Thymus (tissue), 14 donors: ENCODE measurements at places on chromosomes 5 and 9. TPM values are rescaled to one million over a fixed set of nuclear protein-coding genes. Genes with fewer than 3 reads are reported as not detected.

The HAVCR1 gene
- 0.14 TPM for total RNA-seq

The EDIL3 gene
- total RNA-seq, result 0.52 TPM

The SPATA31E1 gene
- not detected for total RNA-seq

The FBP1 gene
- total RNA-seq, result 0.76 TPM

The MLANA gene
- not detected for total RNA-seq

The C9orf152 gene
- 0.05 TPM for total RNA-seq

The ANGPTL2 gene
- 3.2 TPM for total RNA-seq

The CDC20B gene
- 0.19 TPM for total RNA-seq

The ADAMTS12 gene
- total RNA-seq, result 1.6 TPM

The PCDHB10 gene
- total RNA-seq, result 0.19 TPM

The CCDC192 gene
- total RNA-seq, result 0.09 TPM

The CER1 gene
- total RNA-seq, result 0.05 TPM

The SPATA31C2 gene
- 0.09 TPM for total RNA-seq

The PCDH12 gene
- 3.4 TPM for total RNA-seq

The SCGB3A1 gene
- total RNA-seq, result 3.8 TPM

The CAVIN4 gene
- 0.38 TPM for total RNA-seq

- no peak overlapping the region for H3K4me3 ChIP-seq
- no peak for DNase-seq
- H3K27ac ChIP-seq, result no peak overlapping the region
- no peaks in the 10 kb centered on the region for H3K4me1 ChIP-seq
Measured at GRCh38 chr5:77222722-77223121, 12.2 kb downstream of the PDE8B start.

DNA sequence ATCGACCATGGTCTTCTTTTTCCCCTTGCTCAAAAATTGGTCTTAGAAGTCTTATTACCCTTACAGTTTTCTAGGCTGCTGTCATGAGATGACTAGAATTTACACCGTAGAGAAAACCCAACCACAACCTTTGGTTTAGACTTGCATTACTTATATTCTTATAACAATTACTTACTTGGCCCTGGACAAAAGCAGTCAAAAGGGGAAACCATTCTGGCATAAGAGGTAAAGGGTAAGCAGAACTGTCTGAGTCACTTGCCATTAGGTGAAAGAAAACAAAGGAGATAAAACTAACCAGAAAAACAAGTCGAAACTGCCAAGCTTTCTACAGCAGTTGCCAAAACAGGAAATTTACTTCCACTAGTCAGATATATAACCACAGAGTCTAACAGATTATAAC is 17.9 kb downstream of the TMEM245 start:
- H3K4me3 ChIP-seq, result no peak overlapping the region
- H3K27me3 ChIP-seq, result no peaks in the 10 kb centered on the region
- H3K27ac ChIP-seq, result peak overlapping the region; percentile 86
- peaks cover 18% of the 10 kb centered on the region for H3K36me3 ChIP-seq
- no peaks in the 10 kb centered on the region for H3K4me1 ChIP-seq

DNA sequence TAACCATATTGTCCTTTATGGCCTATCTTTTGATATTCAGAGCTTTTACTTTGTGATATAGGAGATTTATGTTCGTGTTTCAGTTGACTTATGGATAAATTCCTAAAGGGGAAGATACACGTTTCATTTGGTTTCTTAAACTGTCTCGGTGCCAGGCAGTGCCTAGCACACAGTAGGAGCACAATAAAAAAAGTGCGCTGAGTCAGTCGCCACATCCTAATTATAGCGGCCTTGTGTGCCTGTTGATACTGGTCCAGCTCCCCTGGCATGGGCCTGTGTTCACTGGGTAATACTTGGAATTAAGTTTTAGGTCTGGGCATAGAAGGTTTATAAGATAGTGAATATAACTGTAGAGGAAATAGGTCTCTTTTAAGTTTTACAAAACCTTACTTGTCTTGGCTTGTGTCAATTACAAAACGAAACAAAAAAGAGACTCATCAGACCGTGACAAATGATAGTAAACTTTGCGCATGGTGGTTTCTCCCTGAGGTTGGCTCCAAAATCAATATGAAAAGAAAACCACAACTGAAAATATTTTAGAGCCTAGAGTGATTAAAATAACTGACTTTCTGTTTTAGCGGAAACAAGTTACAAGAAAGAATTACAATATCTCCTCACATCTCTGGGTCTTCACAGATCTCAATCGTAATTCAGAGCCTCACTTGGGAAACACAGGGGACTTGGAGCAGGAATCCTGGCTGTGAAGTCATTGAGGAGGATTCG is 84.8 kb downstream of the MVB12B start:
- peak; percentile 69 for DNase-seq
- peaks cover 8% of the 10 kb centered on the region for H3K36me3 ChIP-seq
- H3K27ac ChIP-seq, result peak overlapping the region; percentile 90
- H3K4me1 ChIP-seq, result peaks cover 75% of the 10 kb centered on the region
- no peak overlapping the region for H3K4me3 ChIP-seq

- DNase-seq, result no peak
- H3K27ac ChIP-seq, result no peak overlapping the region
- H3K27me3 ChIP-seq, result peaks cover 3% of the 10 kb centered on the region
- H3K4me1 ChIP-seq, result peaks cover 26% of the 10 kb centered on the region
- H3K4me3 ChIP-seq, result no peak overlapping the region
- no peaks in the 10 kb centered on the region for H3K36me3 ChIP-seq
Measured at GRCh38 chr9:91197232-91198181, 164.2 kb downstream of the AUH start.

DNA sequence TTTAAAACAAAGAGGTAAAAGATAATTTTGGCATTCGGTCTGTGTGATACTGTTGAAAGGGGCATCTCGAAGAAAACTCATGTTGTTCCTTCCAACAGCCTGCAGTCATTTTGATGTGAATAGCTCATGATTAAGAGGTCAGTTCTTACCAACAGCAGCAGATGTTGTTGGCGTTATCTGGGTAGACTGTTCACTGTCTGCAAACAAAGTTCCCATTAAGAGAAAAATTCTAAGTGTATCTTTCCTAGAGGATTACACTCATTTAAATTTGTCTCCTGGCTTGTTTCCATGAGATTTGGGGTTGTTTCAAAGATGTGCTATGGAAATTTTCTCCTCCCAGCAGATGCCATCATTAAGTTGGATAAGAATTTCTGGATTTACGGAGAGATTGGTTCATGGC is 138.2 kb upstream of the RORB start:
- H3K27ac ChIP-seq, result no peak overlapping the region
- no peak for DNase-seq
- H3K36me3 ChIP-seq, result no peaks in the 10 kb centered on the region
- no peak overlapping the region for H3K4me3 ChIP-seq

GRCh38 chr5:13480834-13481233 is 463.7 kb downstream of the DNAH5 start:
- no peaks in the 10 kb centered on the region for H3K27me3 ChIP-seq
- no peaks in the 10 kb centered on the region for H3K4me1 ChIP-seq
- no peaks in the 10 kb centered on the region for H3K36me3 ChIP-seq
- no peak for DNase-seq
- no peak overlapping the region for H3K27ac ChIP-seq
- H3K4me3 ChIP-seq, result no peak overlapping the region

DNA sequence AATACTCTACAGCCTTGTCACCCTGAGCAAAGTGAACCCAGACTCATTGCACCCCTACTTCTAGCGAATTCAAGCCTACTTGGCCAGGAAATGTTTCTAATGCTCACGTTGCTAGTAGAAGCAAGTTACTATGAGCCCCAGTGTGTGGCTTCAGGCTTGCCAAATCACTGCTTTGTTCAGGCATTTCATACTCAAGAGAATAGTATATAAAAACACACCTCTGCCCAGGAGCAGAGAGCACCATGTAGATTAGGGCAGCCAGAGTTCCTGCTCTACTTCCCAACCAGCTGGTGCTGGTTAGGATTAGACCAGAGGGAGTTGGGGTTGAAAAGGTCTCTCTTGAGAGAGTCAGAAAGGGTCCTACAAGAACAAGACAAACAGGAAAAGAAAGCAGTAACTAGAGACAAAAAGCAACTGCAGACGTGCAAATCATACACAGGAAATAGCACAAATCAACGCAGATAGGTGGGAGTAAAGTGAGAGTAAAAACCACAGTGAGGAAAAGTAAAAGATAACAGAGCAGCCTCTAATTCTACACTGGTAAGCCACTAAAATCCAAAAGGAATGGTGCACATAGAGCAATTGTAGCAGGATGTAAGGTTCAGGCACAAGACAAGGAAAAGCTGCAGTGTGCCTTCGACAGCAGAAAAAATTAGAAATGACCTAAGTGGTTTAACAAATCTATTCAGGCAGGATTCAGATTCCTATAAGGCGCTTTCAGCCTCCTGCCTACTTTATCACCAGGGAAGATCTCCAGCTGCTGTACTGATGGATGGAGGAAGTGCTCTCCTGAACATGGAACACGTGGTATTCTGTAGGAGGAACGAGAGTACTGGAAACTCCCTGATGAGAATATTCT is 49.6 kb upstream of the KIF2A start:
- no peaks in the 10 kb centered on the region for H3K27me3 ChIP-seq
- no peak overlapping the region for H3K4me3 ChIP-seq
- peak overlapping the region; percentile 80 for H3K27ac ChIP-seq
- H3K36me3 ChIP-seq, result no peaks in the 10 kb centered on the region
- H3K4me1 ChIP-seq, result peaks cover 14% of the 10 kb centered on the region

- H3K27me3 ChIP-seq, result peaks cover 75% of the 10 kb centered on the region
- no peaks in the 10 kb centered on the region for H3K4me1 ChIP-seq
- no peak overlapping the region for H3K27ac ChIP-seq
- H3K36me3 ChIP-seq, result no peaks in the 10 kb centered on the region
- no peak for DNase-seq
Measured at GRCh38 chr9:129547869-129548570, 72.9 kb downstream of the C9orf50 start.

DNA sequence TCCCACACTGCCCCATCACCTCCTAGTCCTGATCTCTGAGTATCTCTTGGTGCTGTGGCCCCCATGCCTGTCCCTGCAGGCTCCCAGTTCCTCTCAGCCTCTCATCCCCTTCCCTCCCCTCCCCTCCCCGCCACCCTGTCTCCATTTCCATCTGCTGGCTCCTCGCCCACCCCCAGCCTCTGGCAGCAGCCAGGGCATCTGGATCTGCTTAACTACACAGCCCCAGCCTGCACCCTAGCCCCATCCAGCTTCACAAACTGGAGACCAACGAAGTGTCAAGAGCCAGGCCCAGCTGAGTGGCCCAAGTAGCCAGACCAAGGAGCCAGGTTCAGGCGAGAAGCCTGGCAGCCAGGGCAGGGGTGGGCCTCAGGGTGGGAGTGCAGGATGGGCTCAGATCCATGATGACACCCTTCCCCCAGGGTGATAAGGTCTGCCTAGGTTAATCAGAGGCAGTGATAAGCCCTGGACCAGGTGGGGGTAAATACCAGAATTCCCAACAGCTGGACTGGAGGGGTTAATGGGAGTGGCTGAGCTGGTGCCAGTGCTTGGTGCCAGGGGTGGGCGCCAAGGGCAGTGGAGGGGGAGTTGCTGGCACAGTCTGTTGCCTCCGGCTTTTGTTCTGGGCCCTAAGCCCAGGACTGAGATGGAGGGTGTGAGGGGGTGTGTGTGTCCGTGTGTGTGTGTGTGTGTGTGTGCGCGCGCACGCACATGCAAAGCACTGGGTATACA is 2.5 kb downstream of the IL11RA start:
- H3K36me3 ChIP-seq, result peaks cover 2% of the 10 kb centered on the region
- no peak overlapping the region for H3K4me3 ChIP-seq
- no peak overlapping the region for H3K27ac ChIP-seq
- H3K4me1 ChIP-seq, result no peaks in the 10 kb centered on the region
- DNase-seq, result no peak

DNA sequence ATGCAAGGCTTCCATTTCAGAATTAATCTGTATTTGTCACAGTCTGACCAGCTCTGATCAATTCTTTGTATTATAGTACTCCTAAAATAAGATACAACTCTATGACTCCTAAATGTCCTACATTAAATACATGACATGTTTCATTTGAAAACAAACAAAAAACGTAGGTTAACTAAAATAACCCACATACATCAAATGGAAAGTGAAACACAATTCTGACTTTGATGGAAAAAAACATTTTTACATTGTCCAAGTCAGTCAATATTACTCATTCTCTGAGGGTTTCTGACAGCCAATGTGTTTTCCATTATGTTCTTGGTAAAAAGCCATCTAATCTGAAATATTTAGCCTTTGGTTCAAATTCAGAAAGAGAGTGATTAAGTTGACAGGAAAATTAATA is 8.7 kb downstream of the HMGCS1 start:
- H3K36me3 ChIP-seq, result peaks cover 2% of the 10 kb centered on the region
- H3K4me3 ChIP-seq, result no peak overlapping the region
- H3K4me1 ChIP-seq, result no peaks in the 10 kb centered on the region
- H3K27me3 ChIP-seq, result no peaks in the 10 kb centered on the region
- no peak overlapping the region for H3K27ac ChIP-seq

DNA sequence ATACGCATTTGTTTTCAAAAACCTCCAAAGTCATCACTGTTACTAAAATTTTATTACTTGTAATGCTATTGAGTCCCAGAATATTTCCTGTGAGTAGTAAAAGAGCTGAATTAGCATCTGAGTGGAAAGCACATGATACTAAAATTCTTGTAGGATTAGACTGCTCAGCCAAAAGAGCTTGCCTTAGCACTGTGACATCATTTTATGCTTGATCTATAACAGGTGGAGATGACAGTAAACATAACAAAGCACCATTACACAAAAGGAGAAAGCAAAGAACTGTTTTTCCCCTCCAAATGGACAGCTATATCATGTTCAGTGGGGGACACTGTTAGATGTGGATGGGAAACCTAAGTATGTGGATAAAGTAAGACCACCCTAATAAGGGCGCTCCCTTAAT is 5.8 kb upstream of the JAK2 start:
- no peak for DNase-seq
- no peaks in the 10 kb centered on the region for H3K27me3 ChIP-seq
- peaks cover 1% of the 10 kb centered on the region for H3K4me1 ChIP-seq
- H3K27ac ChIP-seq, result no peak overlapping the region

DNA sequence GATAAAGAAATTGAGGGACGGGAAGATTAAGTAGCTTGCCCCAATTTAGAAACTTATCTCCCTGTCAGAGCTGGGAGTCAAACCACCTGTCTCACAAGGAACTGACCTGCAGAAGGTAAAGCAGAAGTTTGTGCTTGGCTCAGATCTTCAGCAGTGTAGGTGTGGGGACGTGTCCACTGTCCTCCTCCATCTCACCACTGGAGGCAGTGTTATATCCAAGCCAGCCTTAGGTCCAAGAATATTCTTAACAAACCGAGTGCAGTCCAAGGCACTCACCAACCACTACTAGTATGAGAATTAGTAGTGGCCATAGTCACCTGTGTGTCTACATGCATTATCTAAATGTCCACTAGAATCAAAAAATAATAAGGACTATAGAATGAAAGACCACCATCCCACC is 86.3 kb upstream of the IRX1 start:
- no peak for DNase-seq
- no peak overlapping the region for H3K4me3 ChIP-seq
- no peak overlapping the region for H3K27ac ChIP-seq
- no peaks in the 10 kb centered on the region for H3K27me3 ChIP-seq
- H3K36me3 ChIP-seq, result no peaks in the 10 kb centered on the region
